ENCODE measurements at places on chromosomes 12 and 14.

DNA sequence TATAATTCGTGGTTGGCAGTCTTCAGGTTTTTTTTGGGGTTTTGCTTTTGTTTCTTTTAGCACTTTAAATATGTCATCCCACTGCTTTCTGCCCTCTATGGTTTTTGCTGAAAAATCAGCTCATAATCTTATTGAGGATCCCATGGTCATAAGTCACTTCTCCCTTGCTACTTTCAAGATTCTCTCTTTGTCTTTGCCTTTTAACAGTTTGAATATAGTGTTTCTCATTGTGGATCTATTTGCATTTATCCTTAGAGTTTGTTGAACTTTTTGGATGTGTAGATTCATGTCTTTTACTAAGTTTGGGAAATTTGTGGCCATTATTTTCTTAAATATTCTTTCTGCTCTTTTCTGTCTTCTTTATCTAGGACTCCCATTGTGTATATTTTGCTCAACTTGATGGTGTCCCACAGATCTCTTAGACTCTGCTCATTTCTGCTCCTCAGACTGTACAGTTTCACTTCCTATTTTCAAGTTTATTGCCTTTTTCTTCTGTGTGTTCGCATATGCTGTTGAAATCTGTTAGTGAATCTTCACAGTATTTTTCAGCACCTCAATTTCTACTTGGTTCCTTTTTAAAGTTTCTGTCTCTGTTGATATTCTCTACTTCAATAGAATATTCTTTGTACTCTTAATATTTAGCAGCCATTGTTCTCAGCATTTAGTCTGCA is 70.8 kb downstream of the WNK1 start:
- H3K4me1 ChIP-seq = peaks cover 28% of the 10 kb centered on the region
- no peak for DNase-seq
- H3K4me3 ChIP-seq = no peak overlapping the region
- H3K27me3 ChIP-seq = no peaks in the 10 kb centered on the region
- H3K27ac ChIP-seq = no peak overlapping the region
- peaks cover 4% of the 10 kb centered on the region for H3K36me3 ChIP-seq

DNA sequence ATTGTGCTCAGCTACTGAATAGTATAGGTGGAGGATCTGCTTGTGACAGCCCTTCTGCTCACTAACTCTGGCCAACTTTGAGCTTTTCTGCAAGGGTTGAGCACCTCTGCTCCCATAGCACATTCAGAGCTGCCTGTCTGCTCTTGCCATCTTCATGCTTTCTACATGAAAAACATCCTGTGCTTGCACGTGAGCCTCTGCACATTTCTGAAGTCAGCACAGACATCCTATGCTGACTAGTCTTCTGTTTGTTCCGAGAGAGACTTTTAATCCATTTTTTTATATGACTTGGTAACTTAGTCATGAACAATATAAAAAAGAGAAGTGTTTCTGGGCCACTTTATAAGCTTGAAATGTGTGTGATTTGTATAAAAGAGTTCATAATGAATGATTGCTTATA is 969.3 kb downstream of the TMTC2 start:
- H3K27me3 ChIP-seq = no peaks in the 10 kb centered on the region
- H3K36me3 ChIP-seq = no peaks in the 10 kb centered on the region
- no peak overlapping the region for H3K4me3 ChIP-seq
- no peak for DNase-seq

DNA sequence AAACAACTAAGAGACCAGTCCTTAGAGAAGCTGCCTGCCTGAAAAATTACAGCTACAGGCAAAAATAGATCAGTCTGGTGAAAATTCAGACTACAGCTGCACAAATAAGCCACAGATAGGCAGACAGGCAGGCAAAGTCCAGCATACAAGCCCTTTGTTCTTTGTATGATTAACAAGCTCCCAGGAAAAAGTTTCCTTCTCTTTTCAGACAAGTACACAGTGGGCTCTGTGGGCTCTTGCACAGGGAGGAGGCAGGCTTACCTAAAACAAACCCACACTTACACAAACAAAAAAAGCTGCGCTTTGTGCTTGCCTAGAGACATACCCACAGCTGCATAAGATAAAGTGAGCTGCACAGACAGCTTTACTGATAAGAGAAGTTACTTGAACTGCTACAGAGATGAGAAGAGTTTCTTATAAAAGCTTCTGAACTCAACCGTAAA is 7.7 kb downstream of the OR6C68 start:
- no peaks in the 10 kb centered on the region for H3K36me3 ChIP-seq
- DNase-seq = no peak
- H3K27me3 ChIP-seq = peaks cover 41% of the 10 kb centered on the region
- no peak overlapping the region for H3K27ac ChIP-seq
- H3K4me1 ChIP-seq = peaks cover 2% of the 10 kb centered on the region

GRCh38 chr12:12384571-12385340 is 27.9 kb downstream of the BORCS5 start:
- H3K4me3 ChIP-seq = peak overlapping the region; percentile 84
- no peaks in the 10 kb centered on the region for H3K27me3 ChIP-seq
- H3K4me1 ChIP-seq = peaks cover 38% of the 10 kb centered on the region
- H3K27ac ChIP-seq = peak overlapping the region; percentile 98
- DNase-seq = no peak

GRCh38 chr14:59424341-59425071 is 40.7 kb downstream of the GPR135 start:
- no peak overlapping the region for H3K27ac ChIP-seq
- no peak overlapping the region for H3K4me3 ChIP-seq
- H3K27me3 ChIP-seq = peaks cover 31% of the 10 kb centered on the region
- H3K36me3 ChIP-seq = peaks cover 14% of the 10 kb centered on the region
- no peak for DNase-seq

DNA sequence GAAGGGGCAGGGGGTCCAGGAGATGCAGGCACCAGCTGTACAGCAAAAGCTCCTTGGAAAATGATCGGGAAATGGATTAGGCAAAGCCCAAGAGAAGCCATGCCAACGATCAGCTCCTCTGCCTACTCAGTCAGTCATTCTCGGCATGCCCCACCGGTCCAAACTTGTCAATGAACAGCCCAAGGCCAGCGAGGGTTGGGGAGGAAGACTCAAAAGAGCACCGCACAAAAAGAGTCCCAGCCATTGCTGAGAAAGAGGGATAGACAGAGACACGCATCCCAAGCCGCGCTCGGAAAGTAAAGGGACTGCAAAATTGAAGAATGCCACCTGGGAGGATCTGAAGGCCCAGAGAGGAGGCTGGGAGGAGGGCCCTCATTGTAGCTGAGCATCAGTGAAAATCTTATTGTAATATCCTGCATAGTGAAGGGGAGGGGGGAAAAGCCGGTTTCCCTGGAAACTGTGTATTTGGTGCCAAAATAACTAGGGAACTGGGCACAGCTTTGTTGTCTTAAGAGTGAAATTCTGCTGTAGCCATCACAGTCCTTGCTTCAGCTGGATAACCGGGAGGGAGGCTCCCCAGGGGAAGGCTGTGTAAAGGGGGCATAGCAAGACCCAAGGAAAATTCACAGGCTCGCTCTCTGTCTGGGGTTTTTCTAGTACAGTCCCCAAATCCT is 4.7 kb downstream of the KDM2B start:
- no peaks in the 10 kb centered on the region for H3K27me3 ChIP-seq
- peak overlapping the region; percentile 61 for H3K27ac ChIP-seq
- no peak for DNase-seq
- peaks cover 27% of the 10 kb centered on the region for H3K4me1 ChIP-seq

DNA sequence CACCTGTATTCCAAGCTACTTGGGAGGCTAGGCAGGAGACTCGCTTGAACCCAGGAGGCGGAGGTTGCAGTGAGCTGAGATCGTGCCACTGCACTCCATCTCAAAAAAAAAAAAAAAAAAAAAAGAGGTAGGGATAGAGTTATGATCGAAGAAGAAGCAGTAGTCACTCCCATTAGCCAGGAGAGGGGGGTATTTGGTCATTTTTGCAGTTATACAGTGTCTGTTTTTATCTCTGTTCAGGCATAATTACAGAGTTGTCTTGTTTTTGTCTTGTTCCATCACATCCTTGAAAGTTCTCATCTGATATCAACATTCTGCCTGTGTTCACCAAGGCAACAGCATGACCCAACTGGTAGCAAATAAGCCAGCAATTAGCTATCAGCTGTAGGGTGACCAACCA is 98.5 kb upstream of the TMPO start:
- H3K4me3 ChIP-seq = no peak overlapping the region
- peaks cover 59% of the 10 kb centered on the region for H3K27me3 ChIP-seq
- no peak overlapping the region for H3K27ac ChIP-seq
- peaks cover 5% of the 10 kb centered on the region for H3K4me1 ChIP-seq

DNA sequence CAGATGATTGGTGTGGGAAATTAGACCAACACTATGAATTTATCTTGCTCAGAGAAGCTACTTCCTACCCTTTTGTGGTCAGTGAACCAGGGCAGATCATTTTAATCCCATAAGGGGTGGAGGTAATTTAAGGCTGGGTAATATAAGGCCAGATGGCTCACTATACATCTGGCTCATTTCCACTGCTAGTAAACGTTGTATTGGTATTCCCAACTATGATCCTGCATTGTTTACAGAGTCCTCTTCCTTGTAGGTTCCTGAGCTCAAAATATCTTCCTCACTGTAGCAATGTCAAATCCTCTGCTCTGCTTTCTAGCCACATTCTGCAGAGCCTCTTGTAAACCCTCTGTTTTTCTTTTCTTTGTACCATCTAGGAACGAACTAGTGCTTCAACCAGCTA is 93.0 kb upstream of the MGAT4C start:
- H3K4me1 ChIP-seq = no peaks in the 10 kb centered on the region
- no peaks in the 10 kb centered on the region for H3K27me3 ChIP-seq
- no peak overlapping the region for H3K4me3 ChIP-seq
- H3K36me3 ChIP-seq = no peaks in the 10 kb centered on the region

- H3K27me3 ChIP-seq = peaks cover 50% of the 10 kb centered on the region
- H3K4me3 ChIP-seq = no peak overlapping the region
- no peaks in the 10 kb centered on the region for H3K4me1 ChIP-seq
- H3K27ac ChIP-seq = no peak overlapping the region
- H3K36me3 ChIP-seq = no peaks in the 10 kb centered on the region
These were observed 44.8 kb upstream of the PRMT8 start for GRCh38 chr12:3446235-3446634.

- no peaks in the 10 kb centered on the region for H3K4me1 ChIP-seq
- DNase-seq = no peak
- no peak overlapping the region for H3K27ac ChIP-seq
- H3K27me3 ChIP-seq = no peaks in the 10 kb centered on the region
- no peak overlapping the region for H3K4me3 ChIP-seq
- H3K36me3 ChIP-seq = no peaks in the 10 kb centered on the region
These were observed 1054.7 kb downstream of the GALC start for GRCh38 chr14:86938320-86938719.

DNA sequence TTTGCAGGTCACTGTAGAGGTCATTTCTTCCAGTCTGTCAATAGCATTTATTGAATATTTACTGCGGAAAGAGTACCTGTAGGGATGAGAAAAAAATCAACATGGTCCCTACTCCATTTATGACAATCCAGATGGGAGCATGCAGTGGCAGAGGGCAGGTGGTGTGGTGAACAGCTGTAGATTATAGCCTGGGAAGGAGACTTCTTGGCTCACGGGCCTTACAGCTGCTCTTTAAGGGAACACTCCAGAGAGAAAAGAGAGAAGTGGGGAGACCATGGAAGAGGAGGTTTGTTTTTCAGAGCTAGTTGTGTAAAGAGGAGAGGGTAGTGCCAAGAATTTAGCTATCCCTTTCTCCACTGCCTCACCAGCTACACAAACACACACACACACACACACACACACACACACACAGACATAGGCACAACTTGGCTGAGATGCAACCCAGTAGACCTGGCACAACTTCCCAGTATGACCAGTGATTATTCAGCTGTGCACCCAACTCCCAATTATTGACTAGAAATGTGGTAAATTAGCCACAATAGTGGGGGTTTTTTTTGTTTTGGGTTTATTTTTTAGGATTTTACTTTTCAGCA is 41.0 kb downstream of the GPHB5 start:
- no peaks in the 10 kb centered on the region for H3K4me1 ChIP-seq
- H3K27me3 ChIP-seq = no peaks in the 10 kb centered on the region
- no peak overlapping the region for H3K27ac ChIP-seq
- no peak overlapping the region for H3K4me3 ChIP-seq
- H3K36me3 ChIP-seq = no peaks in the 10 kb centered on the region

DNA sequence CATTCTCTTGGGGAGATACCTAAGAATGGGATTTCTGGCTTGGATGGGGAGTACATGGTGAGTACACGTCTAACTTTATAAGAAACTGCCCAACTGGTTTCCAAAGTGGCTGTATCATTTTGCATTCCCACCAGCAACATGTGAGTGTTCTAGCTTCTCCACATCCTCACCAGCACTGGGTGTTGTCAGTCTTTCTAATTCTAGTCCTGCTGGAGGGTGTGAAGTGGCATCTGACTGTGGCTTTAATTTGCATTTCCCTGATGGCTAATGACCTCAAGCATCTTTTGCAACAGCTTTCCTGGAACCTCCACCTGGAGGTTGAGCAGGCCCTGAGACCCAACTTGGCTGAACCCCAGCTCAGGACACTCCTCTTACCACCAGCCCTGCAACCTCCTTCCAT is 17.8 kb downstream of the SELPLG start:
- H3K27ac ChIP-seq = peak overlapping the region; percentile 96
- peaks cover 45% of the 10 kb centered on the region for H3K4me1 ChIP-seq
- H3K36me3 ChIP-seq = peaks cover 7% of the 10 kb centered on the region
- H3K27me3 ChIP-seq = no peaks in the 10 kb centered on the region

GRCh38 chr12:99455350-99456035 is 192.1 kb upstream of the GARIN6 start:
- H3K4me1 ChIP-seq = no peaks in the 10 kb centered on the region
- no peak for DNase-seq
- H3K4me3 ChIP-seq = no peak overlapping the region
- no peaks in the 10 kb centered on the region for H3K27me3 ChIP-seq
- H3K36me3 ChIP-seq = no peaks in the 10 kb centered on the region

GRCh38 chr12:89247967-89248366 is 104.3 kb downstream of the DUSP6 start:
- H3K4me3 ChIP-seq = no peak overlapping the region
- peaks cover 35% of the 10 kb centered on the region for H3K4me1 ChIP-seq
- no peak for DNase-seq
- H3K27ac ChIP-seq = no peak overlapping the region
- H3K36me3 ChIP-seq = peaks cover 2% of the 10 kb centered on the region

DNA sequence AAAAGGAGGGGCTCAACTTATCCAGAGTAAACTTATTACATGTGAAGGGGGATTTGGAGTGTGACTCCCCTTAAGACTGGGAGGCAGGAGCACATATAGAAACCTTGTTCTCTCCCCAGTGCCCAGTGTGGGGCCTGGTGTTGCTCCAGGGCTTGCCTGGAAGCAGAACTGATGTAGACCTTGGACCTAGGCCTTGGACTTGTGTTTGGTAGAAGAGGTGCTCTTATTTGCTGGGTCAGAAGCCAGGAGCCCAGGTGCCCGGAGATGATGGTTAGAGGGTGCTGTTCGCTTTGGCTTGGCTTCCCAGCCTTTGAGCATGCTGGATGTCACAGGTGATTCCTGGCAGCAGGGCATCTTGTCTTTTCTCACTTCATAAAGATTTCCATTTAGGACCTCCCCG is 110.4 kb downstream of the SMOC1 start:
- no peak for DNase-seq
- H3K27me3 ChIP-seq = peaks cover 64% of the 10 kb centered on the region
- no peak overlapping the region for H3K4me3 ChIP-seq
- no peak overlapping the region for H3K27ac ChIP-seq
- H3K36me3 ChIP-seq = peaks cover 2% of the 10 kb centered on the region

Data from T-helper 17 cell (primary cell).